Keratinocyte (primary cell): ENCODE measurements at places on chromosomes 11 and 22. TPM values are rescaled to one million over a fixed set of nuclear protein-coding genes. Genes with fewer than 3 reads are reported as not detected.
A peak's percentile ranks its signal among the peaks of the same experiment; 100 is the strongest.

TRIM51G gene
- polyA plus RNA-seq = not detected in 3 replicates

PTPRJ gene
- polyA plus RNA-seq = 0.57 to 0.84 TPM (median 0.58 TPM) in 3 replicates

LINC01488 gene
- polyA plus RNA-seq = not detected in 3 replicates

GRCh38 chr11:120722524-120722923 lies 211.0 kb downstream of the GRIK4 start:
- no peak overlapping the region for H3K4me3 ChIP-seq
- H3K36me3 ChIP-seq = no peaks in the 10 kb centered on the region
- H3K27ac ChIP-seq = no peak overlapping the region
- no peaks in the 10 kb centered on the region for H3K4me1 ChIP-seq
- peaks cover 26% of the 10 kb centered on the region for H3K27me3 ChIP-seq

- H3K27ac ChIP-seq = no peak overlapping the region
- DNase-seq = no peak
- no peaks in the 10 kb centered on the region for H3K4me1 ChIP-seq
- no peak overlapping the region for H3K4me3 ChIP-seq
These were observed 123.4 kb downstream of the C11orf58 start for GRCh38 chr11:16861862-16862261.

DNA sequence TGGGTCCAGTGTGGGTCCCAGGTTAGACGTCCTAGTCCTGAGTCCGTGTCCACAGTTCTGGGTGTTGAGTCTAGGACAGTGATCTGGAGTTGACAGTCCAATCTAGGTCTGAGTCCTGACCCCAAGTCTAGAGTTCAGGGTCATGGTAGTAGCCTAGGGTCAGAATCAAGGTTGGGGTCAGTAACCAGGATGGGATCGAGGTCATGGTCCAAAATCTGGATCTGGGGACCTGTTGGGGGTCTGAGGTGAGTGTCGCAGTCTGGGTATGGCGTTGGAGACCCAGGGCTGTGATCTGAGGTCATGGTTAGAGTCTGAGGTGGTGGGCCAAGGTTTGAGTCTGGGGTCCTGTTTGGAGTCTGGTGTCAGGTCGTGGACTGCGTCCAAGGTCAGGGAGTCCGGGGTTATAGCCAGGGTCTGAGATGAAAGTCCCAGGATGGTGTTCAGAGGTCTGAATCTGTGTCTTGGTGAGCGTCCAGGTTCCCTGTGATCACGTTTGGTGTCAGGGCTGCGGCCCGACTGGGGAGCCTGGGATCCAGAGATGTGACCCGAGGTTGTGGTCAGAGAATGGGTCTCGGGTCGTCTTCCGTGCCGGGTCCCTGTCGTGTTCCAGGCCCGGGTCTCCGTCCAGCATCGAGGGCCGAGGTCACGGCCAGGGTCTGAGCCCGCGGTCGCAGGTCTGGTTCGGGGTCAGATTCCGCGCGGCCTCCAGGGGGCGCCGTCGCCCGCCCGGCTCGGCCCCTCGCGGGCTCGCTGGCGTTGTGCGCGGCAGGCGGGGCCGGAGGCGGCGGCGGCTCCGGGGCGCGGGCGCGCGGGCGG lies 432 bp upstream of the GRK2 start:
- H3K36me3 ChIP-seq = peaks cover 10% of the 10 kb centered on the region
- no peak overlapping the region for H3K4me3 ChIP-seq
- no peaks in the 10 kb centered on the region for H3K27me3 ChIP-seq
- DNase-seq = no peak
- peak overlapping the region; percentile 7 for H3K27ac ChIP-seq
- peaks cover 87% of the 10 kb centered on the region for H3K4me1 ChIP-seq

- no peaks in the 10 kb centered on the region for H3K36me3 ChIP-seq
- no peak overlapping the region for H3K4me3 ChIP-seq
- H3K4me1 ChIP-seq = no peaks in the 10 kb centered on the region
- H3K27ac ChIP-seq = no peak overlapping the region
- DNase-seq = no peak
These were observed 14.6 kb downstream of the C11orf21 start for GRCh38 chr11:2287091-2287490.

GRCh38 chr22:25942115-25942855 lies 200.3 kb downstream of the MYO18B start:
- H3K4me1 ChIP-seq = no peaks in the 10 kb centered on the region
- no peaks in the 10 kb centered on the region for H3K27me3 ChIP-seq
- no peak overlapping the region for H3K4me3 ChIP-seq
- H3K36me3 ChIP-seq = no peaks in the 10 kb centered on the region
